ENCODE measurements at places on chromosomes 7 and 10. TPM values are rescaled to one million over a fixed set of nuclear protein-coding genes. Genes with fewer than 3 reads are reported as not detected.

- no peak for DNase-seq
Observed at GRCh38 chr7:157557263-157557662, 220.5 kb downstream of the DNAJB6 start.

GRCh38 chr7:26199301-26200037, 1.1 kb downstream of the HNRNPA2B1 start:
- no peak for DNase-seq

GRCh38 chr10:72928798-72929197, 25.8 kb downstream of the PLA2G12B start:
- DNase-seq: no peak

- no peak for DNase-seq
Observed at GRCh38 chr7:127486654-127487053, 94.1 kb upstream of the ZNF800 start.

- DNase-seq: no peak
Observed at GRCh38 chr10:89973326-89973725, 271.9 kb downstream of the KIF20B start.

GRCh38 chr10:6530966-6531365, 49.1 kb downstream of the PRKCQ start:
- DNase-seq: no peak

DNA sequence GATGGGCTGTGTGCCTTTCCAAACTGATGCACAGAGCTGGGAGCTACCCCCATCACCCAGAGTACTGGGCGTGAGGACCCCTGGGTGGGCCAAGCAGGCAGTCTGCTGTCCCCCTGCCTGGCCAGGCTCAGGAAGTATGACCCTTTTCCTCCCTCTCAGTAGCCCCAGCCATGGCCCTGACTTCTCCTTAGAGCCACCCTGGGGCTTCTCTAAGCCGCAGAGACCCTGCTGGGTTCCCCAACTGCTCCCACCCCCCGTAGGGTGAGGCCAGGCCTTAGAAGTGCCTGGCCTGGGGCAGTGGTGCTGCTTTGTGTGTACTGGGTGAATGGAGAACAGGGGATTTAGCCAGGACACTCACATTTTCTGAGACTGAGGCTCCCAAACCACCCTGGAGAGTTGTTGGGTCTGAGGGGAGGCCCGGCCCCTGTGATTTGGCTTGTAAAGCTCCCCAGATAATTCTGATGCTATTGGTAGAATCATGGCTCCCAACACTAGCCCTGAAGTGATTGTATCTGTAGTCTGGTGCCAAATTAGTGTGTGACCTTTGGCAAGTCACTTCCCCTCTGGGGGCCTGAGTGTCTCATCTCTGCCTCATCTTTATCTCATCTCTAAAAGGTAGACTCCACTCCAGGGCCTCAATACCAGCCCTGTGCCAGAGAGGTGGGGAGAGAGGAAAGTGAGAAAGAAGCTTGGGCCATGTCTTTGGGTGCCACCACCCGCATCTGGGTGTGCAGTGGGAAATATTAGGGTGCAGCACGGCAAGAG, 99.7 kb upstream of the PPIF start:
- DNase-seq: no peak

Gene DNAJC12
- 3.0 TPM for total RNA-seq

Gene EGFR
- total RNA-seq: 67.2 TPM

Gene AS3MT
- 4.4 TPM for total RNA-seq

Gene SPDYE6
- total RNA-seq: not detected

Gene RALA
- total RNA-seq: 79.2 TPM

Gene SPAM1
- not detected for total RNA-seq

Gene PRTFDC1
- total RNA-seq: 9.9 TPM

Data from kidney epithelial cell (primary cell).